ENCODE measurements at places on chromosomes 12 and 14. TPM values are rescaled to one million over a fixed set of nuclear protein-coding genes. Genes with fewer than 3 reads are reported as not detected.

DNA sequence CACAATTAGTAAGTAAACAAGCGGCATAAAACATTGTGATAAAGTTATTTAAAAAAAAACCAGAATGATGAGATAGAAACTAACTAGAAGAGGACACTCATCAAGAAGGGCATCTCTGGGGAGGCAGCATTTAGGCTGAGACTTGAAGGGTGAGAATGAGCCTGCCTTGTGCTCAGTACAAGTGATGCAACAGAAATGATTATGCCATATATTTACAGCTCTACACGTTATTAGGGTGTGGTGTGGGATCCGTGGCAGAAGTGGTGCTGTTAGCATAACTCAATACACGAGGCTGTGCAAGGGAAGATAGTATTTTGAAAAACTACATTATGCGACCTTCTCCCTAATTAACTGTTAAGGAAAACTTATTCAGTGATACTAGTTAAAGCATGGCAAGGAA, 178.5 kb upstream of the ATF7IP start:
- DNase-seq: no peak

DNA sequence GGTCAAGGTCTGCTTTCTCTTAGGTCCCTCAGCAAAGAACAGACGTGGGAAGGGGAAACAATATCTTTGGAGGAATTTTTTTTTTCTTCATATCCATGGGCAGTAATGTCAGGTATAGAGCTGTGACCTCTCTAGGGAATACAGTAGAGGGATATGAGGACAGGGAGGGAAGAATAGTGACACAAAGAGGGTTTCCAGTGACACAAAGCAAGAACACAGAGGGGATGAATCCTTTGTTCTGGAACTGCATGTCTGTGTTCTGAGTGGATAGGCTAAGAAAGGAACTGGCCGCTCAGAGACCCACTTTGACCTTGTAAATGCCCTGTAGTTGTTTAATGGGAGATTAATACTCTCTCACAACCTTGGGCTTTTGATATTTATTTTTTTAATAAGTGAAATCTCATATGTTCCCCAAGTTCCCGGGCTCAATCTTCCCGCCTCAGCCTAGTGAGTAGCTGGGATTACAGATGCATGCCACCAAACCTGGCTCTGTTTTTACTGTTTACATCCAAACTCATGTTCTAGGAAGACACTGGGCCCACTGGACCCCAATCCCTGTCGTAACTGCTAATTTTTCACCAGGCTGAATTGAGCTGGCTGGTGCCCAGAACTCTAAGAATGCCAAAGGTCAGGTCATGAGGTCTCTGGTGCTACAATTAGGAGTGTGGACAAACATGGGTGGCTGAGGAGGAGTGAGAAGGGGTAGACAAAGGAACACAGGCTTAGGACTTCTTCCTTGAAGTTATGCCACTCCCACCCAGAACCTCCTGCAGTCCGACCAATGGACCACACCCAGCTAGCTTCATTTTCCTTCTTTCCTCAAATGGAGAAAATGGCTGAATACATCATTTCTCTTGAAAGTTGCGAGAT, 9.1 kb upstream of the PLEKHH1 start:
- no peak for DNase-seq

DNA sequence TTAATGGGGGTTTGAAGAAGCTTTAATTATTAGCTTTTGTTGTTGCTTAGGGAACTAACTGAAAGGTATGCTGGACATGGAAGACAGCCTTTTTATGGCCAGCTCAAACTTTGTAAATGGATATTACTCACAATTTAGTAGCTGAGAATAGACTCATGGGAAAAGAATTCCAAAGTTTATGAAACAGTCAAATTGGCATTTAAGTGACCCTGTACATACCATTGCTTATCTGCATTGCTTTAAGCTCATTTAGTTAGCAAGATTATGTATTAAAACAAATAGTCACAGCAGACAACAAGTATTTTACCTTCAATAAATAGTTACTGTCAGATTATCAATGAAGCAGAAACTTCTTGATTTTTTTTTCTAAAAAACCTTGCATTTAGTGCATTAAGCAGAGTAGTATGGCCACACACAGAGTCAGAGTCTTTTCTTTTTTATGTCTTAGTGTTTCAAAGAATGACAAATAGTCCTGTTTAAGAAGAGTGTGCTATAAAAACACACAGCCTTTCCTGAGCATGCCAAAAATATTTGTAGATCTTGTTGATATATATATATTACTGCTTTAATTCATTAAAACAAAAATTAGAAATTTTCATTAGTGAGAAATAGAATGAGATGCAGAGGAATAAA, 102.2 kb downstream of the TTC6 start:
- DNase-seq: no peak

GRCh38 chr12:13128291-13128965, 25.0 kb upstream of the GSG1 start:
- no peak for DNase-seq

DNA sequence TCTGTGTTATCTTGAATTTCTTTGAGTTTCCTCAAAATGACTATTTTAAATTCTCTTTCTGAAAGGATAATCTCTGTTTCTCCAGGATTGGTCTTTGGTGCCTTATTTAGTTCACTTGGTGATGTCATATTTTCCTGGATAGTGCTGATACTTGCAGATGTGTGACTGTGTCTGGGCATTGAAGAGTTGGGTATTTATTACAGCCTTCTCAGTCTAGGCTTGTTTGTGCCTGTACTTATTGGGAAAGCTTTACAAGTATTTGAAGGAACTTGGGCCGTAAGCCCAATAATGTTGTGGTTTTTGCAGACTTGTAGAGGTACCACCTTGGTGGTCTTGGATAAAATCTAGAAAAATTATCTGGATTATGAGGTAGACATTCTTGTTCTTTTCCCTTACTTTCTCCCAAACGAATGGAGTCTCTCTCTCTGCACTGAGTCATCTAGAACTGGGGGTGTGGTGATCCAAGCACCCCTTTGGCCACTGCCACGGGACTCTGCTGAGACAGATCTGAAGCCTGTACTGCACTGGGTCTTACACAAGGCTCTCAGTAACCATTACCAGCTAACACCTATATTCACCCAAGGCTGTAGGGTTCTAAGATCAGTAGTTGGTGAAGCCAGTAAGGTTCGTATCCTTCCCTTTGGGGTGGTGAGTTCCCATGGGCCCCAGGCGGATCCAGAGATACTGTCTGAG, 703.7 kb upstream of the MGAT4C start:
- DNase-seq: no peak

- DNase-seq: no peak
Measured at GRCh38 chr12:29024117-29024516, 125.0 kb upstream of the FAR2 start.

The CLEC12A gene
- 0.74 TPM for polyA plus RNA-seq

- no peak for DNase-seq
Measured at GRCh38 chr12:111293266-111294009, 75.5 kb downstream of the PHETA1 start.
